ENCODE measurements at places on chromosomes 12 and 14.

DNA sequence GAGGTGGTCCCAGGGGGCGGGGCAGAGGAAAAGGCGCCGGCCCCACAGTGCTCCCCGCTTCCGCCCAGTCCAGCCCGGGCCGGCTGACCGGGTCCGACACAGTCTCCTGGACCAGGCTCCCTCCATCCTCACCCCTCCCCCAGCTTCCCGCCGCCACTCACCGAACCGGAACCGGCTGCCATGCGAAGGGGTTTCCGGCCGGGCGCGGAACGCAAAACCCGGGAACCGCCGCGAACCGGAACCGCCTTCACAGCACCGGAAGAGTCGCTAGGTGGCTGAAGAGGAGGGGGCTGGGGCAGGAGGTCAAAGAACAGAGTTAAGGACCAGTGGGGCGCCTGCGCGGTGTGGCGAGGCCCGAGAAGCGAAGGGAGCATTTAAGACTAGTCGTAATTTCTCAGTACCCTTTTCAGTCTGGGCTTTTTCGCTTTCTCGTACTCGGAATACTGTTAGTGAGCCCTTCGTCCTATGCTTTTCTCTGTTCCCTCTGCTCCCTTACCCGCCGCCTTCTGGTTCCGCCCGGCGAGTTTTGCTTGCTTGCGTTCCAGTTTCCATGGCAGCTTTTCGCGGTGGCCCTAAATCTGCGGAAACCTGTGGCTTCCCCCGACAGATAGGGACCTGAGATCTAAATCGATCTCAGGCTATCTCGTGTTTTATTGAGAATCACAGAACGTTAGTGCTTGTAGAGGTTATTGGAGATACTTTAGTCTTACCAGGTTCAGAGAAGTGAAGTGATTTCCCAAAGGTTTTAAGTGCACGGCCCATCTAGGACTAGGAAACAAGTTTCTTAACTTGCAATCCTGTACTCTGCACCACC is at the start of gene SENP1:
TSS of gene SENP1 (minus strand) at position 213 of the 814 bp plus-strand sequence. CDS start 4,607 bp downstream, outside the sequence.
- DNase-seq = peak; percentile 83

GRCh38 chr12:66598079-66598478 is 80.8 kb downstream of the GRIP1 start:
- DNase-seq = no peak

GRCh38 chr12:28424965-28425364 is 234.7 kb downstream of the CCDC91 start:
- DNase-seq = no peak

DNA sequence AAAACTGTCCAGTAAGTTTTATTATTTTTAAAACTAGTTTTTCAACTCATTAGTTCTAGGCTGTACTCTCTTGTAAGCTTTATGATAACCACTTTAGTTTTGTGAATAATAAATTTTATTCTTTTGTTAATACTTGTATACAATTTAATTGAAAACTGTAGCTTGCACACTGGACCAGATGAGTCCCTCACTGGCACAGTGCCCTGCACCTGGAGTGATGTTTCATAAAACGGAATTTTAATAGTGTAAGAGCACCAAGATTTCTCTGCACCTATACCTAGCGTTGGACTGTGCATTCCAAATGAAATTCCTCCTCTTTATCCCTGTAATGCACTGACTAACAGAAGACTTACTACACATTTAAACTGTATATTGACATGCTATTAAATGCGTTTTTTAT is 80.8 kb downstream of the PRIMA1 start:
- DNase-seq = no peak

- no peak for DNase-seq
These were observed 53.4 kb downstream of the IFNG start for GRCh38 chr12:68106160-68106559.

DNA sequence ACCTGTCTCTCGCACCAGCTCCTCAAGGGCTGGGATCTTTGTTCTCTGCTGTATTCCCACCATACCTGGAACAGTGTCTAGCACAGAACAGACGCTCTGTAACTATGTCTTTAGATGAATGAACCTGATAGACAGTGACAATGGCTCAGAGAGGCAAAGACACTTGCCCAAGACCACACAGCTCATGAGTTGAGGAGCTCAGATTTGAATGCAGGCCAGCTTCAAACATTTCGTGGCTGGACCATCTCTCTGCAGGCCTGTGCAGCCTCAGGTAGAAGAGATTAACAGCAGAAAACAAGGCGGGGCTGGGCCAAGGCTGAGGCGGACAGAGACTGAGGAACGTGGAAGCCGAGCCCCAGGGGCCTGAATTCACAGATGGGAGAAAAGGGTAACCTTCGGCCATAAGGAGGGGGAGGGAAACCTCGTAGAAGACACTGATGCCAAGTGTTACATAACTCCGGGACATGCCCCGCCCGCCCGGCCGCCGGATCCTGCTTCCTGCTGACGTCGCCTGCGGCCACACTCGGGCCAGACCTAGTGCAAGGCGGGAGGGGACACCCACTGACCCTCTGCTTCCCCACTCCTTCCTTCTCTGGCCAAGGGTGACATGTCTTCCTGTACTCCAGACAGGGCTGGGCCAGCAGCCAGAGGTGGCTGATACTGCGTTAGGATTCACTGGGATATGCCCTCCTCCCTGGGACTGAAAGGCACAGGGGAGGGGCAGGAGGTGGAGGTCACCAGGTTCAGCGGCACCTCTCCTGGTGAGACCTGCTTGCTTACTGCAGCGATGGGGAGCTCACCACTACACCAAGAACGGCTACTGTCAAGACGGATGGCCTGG is 86.8 kb downstream of the RFLNA start:
- DNase-seq = no peak

DNA sequence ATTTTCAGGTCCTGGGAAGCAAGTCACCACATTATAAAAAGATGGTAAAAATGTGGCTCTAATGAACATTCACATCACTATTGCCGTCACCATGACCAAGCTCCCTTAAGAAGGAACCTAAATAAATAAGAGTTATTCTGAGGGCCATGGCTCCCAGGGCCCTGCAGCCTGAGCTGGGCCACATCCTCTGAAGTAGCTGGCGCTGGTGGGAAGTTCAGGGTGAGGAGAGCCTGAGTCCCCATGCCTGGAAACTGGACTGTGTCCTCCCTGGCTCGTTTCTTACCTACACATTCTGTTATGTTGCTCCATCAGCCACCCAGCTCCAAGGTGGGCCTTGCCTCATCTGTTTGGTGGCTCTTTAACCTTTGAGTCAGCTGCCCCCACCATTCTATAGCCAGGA is 42.5 kb downstream of the TSPAN11 start:
- no peak for DNase-seq

DNA sequence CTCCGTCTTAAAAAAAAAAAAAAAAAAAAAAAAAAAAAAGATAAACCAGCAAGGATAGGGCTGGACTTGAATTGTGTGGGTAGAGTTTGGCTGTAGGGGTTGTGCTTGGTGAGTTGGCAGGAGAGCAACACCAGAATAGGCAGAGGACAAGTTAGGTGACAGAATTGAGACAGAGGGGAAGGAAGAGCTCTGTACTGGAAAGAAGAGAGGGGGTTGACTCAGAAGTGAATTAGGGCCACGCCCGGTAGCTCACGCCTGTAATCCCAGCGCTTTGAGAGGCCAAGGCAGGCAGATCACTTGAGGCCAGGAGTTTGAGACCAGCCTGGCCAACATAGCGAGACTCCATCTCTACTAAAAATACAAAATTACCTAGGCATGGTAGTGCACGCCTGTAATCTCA is 6.1 kb upstream of the TMEM30B start:
- no peak for DNase-seq

All from effector memory CD4-positive, alpha-beta T cell (primary cell).